Suprapubic skin (tissue), 4 donors: ENCODE measurements at places on chromosomes 1 and 21. TPM values are rescaled to one million over a fixed set of nuclear protein-coding genes. Genes with fewer than 3 reads are reported as not detected.

The OR2L5 gene
- not detected for total RNA-seq

The CLDN14 gene
- total RNA-seq, result 0.62 TPM

DNA sequence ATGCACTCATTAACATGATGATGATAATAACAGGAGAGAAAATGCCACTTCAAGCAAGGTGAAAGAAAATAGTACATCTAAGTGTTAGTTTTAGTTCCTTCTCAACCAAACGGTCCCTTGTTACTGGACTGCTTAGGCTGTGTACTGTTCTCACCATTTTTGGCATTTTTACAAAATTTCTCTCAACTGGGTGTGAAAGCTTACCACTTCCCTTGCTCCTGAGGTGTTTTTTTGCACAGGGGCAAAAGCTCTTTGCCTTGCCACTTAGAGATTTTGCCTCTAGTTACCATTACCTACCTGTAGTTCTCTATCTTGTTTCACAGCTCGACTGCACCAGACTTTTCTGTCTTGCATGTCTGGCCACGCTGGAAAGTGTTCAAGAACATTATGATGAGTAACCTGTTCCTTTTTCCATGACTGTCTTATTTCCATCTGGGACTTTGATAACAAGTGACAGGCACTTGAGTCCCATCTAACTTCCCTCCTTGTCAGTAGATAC, 10.7 kb downstream of the NEK7 start:
- no peak for DNase-seq
- H3K27me3 ChIP-seq, result no peaks in the 10 kb centered on the region
- no peaks in the 10 kb centered on the region for H3K36me3 ChIP-seq
- peaks cover 42% of the 10 kb centered on the region for H3K4me1 ChIP-seq
- no peak overlapping the region for H3K4me3 ChIP-seq
- no peak overlapping the region for H3K27ac ChIP-seq

GRCh38 chr1:36092798-36093185, 4.1 kb downstream of the ADPRS start:
- no peak for DNase-seq
- H3K4me3 ChIP-seq, result no peak overlapping the region
- H3K27ac ChIP-seq, result no peak overlapping the region
- peaks cover 32% of the 10 kb centered on the region for H3K36me3 ChIP-seq

DNA sequence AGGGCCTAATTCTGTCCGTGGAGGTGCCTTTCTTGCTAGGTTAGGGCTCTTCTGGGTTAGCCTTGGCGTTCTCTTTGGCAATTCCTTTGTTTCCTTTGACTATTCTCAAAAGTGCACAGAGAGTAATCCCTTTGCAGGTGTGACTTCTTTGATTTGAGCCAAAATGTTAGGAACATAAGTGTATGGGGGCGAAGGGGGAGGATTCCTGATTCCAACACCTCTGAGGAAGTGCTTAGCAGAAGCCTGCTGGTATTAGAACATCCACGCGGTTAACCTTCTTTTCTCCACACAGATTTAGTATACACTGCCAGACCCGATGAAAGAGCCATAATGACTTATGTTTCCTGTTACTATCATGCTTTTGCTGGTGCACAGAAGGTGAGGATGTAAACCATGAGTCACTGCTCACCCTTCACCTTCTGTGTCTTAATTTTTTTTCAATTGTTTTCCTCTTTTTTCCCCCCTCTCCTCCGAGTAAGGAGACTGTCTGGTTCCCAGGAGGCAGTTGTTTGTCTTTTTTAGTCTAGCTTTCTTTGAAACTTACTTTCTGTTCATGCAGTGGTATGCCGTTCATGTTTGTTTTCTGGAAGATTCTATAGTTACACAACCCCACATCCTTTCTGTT, 48.0 kb downstream of the ACTN2 start:
- DNase-seq, result no peak
- no peaks in the 10 kb centered on the region for H3K4me1 ChIP-seq
- no peaks in the 10 kb centered on the region for H3K36me3 ChIP-seq

DNA sequence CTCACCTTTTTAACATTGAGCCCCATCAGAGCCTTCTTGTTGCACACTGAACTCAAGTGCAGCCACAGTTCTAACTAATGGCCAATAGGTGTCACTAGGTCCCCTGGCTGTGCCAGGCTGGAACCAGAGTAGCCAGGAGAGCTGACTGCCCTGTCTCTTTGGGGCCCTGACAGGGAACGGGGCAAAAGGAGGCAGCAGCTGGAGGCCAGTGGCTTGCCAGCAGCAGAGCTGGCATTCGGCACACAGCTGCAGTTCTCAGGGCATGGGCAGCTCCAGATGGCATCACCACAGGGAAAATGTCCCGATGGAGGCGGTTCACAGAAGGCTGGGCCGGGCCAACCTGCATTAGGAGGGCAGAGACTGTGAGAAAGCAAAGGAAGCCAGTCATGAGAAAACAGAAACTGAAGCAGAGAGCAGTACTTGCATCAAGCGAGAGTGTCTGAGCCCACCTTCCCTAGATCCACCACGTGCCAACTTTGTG, 188.6 kb downstream of the FCRL5 start:
- DNase-seq, result no peak
- H3K27me3 ChIP-seq, result no peaks in the 10 kb centered on the region
- no peak overlapping the region for H3K27ac ChIP-seq
- H3K4me1 ChIP-seq, result no peaks in the 10 kb centered on the region

GRCh38 chr1:207499573-207499972, 3.6 kb downstream of the CR1 start:
- no peak overlapping the region for H3K4me3 ChIP-seq
- DNase-seq, result no peak
- H3K36me3 ChIP-seq, result no peaks in the 10 kb centered on the region
- H3K27me3 ChIP-seq, result peaks cover 64% of the 10 kb centered on the region
- H3K4me1 ChIP-seq, result peaks cover 11% of the 10 kb centered on the region
- no peak overlapping the region for H3K27ac ChIP-seq
